ENCODE measurements at places on chromosomes 7 and 10. TPM values are rescaled to one million over a fixed set of nuclear protein-coding genes. Genes with fewer than 3 reads are reported as not detected.

- DNase-seq, result no peak
These were observed 18.4 kb downstream of the FAM53B start for GRCh38 chr10:124725791-124726190.

- DNase-seq, result no peak
These were observed 79.1 kb downstream of the SUGCT start for GRCh38 chr7:40213856-40214255.

DNA sequence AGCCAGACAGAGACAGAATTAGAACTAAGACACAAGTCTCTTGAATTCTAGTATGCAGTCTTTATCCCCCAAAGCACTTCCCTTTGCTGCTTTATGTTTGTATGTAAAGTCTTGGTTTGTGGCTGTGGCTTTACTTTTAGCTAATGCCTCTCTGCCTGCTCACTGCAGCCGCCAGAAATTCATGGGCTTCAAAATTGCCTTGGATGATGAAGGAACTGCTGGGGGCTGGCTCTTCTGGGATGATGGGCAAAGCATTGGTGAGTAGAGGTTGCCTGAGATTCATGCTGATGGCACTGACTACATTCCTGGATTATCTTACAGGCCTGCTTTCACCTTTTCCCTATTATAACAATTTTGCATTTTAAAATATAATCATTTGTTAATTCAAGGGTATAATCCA lies 10.9 kb upstream of the MGAM2 start:
- no peak for DNase-seq

GRCh38 chr7:144513334-144513733 lies 109.8 kb upstream of the NOBOX start:
- DNase-seq, result no peak

GRCh38 chr10:60985951-60986350 lies 42.0 kb upstream of the RHOBTB1 start:
- no peak for DNase-seq

DNA sequence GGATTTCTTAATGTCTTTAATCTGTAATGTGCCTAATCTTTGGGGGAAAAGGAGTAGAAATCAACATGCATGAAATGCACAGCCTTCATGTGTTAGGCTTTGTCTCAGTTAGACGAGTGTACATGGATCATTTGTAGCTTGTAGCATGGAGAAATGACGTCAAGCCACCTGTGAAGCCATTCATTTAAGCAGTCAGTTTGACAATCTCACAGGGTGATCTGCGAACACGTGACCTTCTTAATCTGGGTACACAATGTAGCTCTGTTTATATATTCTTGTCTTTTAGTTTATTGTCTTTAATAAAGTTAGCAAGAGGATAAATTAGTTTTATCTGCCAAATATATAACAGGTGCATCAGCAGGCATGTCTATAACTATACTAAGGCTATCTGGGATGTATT lies 351.9 kb upstream of the LRGUK start:
- DNase-seq, result peak; percentile 45

GRCh38 chr7:66523409-66523808 lies 105.3 kb upstream of the KCTD7 start:
- DNase-seq, result no peak

The GALNT17 gene
- not detected for total RNA-seq
